ENCODE measurements at places on chromosomes 2 and 18.

GRCh38 chr2:240812301-240812680, 7.7 kb downstream of the KIF1A start:
- no peak for DNase-seq

- no peak for DNase-seq
Measured at GRCh38 chr2:197803033-197803444, 1.4 kb upstream of the PLCL1 start.

GRCh38 chr2:222548992-222549391, 106.9 kb downstream of the FARSB start:
- DNase-seq = no peak

DNA sequence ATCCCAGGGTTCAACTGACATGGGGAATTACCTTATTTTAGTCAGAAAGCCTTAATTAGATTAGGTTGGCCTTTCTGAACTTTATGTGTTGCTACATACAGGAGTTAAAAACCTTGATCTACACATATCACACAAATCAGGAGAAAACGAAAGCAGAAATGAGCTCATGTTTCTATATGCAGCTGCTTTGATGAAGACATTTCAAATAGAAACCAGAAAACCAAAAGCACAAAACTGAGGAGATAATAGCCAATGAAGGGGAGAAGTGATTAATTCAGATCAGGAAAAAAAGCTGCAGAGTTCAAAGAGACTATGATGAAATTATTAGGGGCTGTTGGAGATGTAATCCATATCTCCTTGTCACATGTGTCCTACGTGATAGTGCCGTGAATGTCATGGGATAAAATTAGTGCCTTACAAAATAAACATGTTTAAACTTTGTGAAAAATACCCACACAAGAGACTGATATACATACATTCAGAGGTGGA, 255.0 kb downstream of the CAMKMT start:
- DNase-seq = no peak

DNA sequence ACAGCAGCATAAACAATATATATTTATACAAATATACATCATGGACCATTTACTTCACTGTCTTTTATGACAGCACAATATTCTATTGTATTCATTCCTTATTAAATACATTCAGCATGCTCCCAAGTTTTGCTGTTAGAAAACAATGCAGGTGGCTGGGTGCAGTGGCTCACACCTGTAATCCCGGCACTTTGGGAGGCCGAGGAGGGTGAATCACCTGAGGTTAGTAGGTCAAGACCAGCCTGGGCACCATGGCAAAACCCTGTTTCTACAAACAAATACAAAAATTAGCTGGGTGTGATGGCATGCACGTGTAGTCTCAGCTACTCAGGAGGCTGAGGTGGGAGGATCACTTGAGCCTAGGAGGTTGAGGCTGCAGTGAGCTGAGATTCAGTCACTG, 39.0 kb downstream of the NPC1 start:
- DNase-seq = no peak

GRCh38 chr2:157784169-157784822, 91.8 kb downstream of the ACVR1 start:
- DNase-seq = no peak

- DNase-seq = no peak
Measured at GRCh38 chr2:106959975-106960682, 74.2 kb upstream of the ST6GAL2 start.

GRCh38 chr2:173571021-173571821, 216.5 kb downstream of the CDCA7 start:
- no peak for DNase-seq

Measured in stimulated activated CD8-positive, alpha-beta memory T cell treated with anti-CD3 and anti-CD28 coated beads, Interleukin-4, amount 100 ng/mL, for 1 hour (primary cell).